Inflammatory macrophage treated with lipopolysaccharide for 1 hour (primary cell): ENCODE measurements at places on chromosomes 13 and 19.
A peak's percentile ranks its signal among the peaks of the same experiment; 100 is the strongest.

DNA sequence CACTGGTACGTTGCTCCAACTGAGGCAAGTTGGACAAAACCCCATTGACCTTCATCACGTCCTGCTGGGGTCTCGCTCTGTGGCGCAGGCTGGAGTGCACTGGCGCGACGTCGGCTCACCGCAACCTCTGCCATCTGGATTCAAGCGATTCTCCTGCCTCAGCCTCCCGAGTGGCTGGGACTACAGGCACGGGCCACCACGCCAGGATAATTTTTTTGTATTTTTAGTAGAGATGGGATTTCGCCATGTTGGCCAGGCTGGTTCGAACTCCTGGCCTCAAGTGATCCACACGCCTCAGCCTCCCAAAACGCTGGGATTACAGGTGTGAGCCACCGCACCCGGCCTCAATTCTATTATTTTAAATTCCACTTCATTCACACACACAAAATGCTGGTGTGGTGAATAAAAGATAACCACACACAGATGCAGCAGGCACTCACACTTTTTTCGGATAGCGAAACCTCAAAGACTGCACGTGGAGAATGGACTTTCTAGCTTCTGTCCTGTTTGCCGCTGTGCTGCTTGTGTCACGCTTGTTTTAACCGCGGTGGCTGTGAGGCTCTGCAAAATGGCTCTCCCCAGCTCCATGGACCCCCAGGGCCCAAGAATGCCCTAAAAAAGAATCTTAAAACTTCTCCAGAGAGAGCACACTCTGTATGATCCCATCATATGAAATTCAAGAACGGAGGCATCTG, 58.4 kb downstream of the COL4A1 start:
- DNase-seq: no peak

- DNase-seq: no peak
Measured at GRCh38 chr19:18414504-18415177, 4.6 kb upstream of the SSBP4 start.

GRCh38 chr13:35557475-35557874, 81.0 kb upstream of the MAB21L1 start:
- DNase-seq: no peak

DNA sequence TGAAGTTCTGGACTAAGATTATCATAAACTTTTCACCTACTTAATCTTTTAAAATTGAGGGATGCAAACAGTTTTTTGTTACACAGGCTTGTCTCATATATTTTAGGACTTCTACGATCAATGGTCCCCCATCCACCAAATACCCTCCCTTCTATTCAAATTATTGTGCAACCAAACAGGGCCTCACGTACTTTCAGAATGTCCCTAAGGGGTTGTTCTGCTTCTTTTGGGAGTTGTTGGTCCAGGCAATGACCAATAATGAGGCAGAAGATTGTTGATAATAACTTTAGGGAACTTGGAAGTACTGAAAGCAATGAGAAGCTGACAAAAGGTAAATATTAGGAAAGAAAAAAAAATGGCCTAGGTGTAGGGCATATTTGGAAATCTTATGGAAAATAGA, 2.9 kb downstream of the DNAJC15 start:
- no peak for DNase-seq

GRCh38 chr13:109545931-109546330, 240.5 kb downstream of the IRS2 start:
- no peak for DNase-seq

DNA sequence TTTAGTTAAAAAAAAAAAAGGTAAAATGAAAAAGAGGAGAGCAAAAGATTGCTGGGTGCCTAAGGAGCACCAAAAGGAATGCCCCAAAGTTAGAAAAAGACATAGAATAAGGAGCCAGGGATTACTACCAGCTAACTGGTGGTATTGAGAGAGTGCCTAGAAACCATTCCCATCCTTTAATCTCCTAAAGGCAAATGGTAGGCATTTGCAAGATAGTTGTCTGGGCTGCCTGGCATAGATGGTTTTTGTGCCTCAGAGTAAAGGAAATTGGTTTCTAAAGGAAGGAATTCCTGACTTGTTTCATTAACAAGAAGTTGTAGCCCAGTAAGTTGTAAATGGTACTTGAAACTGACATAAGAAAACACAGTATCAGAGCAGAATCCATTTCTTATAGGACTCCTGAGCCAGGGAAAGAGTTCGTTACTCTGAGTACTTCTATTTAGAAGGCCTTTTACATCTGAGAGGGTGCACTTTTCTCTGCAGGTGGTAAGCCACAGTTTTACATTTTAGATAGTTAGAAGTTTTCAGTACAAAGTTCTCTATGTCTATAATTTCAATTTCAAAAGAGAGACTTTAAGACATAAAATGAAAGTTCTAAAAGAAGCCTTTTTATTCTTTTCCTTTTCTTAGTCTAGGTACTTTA, 92.6 kb downstream of the OLFM4 start:
- DNase-seq: no peak

- no peak for DNase-seq
Measured at GRCh38 chr19:2575734-2576481, 100.0 kb downstream of the GADD45B start.

GRCh38 chr19:40216013-40216776, 2.0 kb downstream of the TTC9B start:
- DNase-seq: no peak

DNA sequence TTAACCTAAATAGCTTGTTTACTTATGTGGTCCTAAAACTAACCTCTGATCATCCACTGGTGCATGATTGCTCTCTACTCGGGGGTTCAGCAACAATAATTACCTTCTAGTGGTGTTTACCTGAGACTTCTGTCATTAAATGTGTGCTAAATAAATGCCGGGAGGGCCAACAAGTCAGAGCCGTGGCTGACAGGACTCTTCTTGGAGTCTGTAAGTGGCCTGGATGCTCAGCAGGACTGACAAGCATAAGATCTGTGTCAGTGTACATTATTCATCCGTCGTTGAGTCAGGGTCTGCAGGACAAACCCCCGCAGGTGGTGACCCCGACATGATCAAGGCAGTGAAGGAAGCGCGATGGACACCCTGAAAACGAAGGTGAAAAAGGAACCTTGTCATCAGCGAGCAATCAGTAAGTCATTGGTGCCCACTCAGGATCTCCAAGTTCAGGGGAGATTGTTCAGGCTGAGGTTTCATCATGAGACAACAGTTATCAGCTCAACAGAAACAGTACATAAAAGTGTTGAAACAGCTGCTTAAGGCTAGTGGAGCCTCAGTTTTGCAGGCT, 1466.9 kb downstream of the UQCRFS1 start:
- DNase-seq: no peak

DNA sequence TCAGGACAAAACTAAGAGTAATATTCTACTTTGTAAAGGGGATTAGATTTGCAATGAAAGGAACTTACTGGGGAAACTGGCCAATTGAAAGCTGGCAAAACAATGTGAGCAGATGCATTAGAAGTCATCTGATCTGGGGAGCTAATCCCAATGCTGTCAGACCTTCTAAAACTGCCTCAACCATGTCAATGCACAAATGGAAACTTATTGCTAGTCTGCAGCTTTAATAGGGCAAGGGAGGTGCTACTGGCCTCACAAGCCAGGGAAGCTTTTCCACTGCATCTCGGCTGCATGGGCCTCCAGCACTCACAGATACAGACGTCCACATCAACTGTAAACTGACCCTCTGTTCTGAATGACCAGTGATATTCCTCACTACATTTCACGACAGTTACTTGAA, 154.2 kb downstream of the LHFPL6 start:
- no peak for DNase-seq

GRCh38 chr19:40315812-40316470, 30.8 kb upstream of the AKT2 start:
- DNase-seq: no peak

DNA sequence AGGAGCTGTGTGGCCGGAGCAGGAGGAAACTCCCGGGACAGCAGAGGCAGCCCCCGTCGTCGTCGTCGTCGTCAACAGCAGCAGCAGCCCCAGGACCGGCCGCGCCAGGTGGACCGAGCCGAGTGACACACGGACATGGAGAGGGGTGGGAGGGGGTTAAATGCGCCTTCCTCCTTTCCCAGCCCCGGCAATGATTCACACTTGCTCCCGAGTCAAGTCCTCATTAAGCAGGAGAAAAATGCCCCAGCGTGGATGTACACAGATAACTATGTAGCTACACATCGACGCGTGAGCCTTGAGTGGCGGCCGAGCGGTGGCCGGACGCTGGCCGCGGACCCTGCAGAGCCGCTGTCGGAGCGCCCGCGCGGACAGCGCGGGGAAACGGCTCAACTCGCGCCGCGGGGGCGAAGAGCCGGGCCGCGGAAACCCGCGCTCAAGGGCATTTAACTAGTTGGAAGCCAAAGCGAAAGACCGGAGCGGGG, 645 bp downstream of the UBL3 start:
- no peak for DNase-seq

- DNase-seq: no peak
Measured at GRCh38 chr13:47100214-47100853, 203.5 kb upstream of the HTR2A start.

- no peak for DNase-seq
Measured at GRCh38 chr19:49927526-49928264, 1.3 kb upstream of the ATF5 start.

- DNase-seq: no peak
Measured at GRCh38 chr13:110300090-110300815, 6.7 kb downstream of the COL4A1 start.

DNA sequence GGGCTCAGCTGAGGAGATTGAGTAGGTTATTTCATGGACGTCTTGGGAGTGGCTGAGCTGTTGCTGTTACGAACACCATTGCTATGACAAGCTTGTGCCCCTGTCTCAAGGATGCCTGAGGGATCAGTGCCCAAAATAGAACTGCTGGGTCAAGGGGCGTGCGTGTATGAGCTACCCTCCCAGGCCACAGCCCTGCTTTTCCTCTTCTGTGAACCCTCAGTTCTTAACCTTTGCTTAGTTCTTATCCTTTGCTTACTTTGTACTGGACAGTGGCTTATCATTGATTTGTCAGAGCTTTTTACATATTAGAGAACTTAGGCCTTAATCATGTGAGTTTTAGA, 9.0 kb downstream of the ARHGAP45 start:
- no peak for DNase-seq

GRCh38 chr19:18496980-18497256, 25.0 kb downstream of the ELL start:
- no peak for DNase-seq

DNA sequence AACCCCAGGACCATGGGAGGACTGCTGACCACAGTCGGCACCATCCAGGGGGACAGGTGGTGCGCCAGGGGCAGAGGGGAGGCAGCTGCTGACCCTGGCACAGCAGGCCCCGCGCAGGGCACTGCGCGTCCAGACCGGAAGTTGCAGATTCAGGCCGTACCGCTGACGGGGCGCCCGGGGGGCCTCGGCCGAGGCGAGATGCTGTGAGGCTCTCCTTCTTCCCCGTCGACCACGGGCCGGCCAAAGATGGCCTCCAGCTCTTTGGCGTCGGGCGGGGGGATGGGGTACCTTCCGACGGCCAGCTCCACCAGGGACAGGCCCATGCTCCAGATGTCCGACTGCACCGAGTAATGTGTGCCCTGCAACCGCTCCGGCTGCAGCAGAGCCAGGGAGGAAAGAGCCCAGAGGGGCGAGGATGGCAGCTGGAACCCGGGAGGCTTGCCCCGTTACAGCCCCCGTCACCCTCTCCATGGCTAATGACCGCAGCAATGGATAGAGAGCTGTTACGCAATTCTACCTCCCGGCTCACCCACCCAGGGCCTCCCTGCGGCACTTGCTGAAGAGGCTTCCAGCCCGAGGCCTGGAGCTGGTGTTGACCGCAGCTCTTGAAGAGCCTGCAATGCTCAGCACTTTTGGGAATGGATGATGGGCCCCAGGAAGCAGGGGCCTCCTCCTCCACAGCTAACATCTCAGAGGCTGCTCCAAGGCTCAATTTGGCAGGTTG, 24.7 kb downstream of the MAP2K2 start:
- no peak for DNase-seq

DNA sequence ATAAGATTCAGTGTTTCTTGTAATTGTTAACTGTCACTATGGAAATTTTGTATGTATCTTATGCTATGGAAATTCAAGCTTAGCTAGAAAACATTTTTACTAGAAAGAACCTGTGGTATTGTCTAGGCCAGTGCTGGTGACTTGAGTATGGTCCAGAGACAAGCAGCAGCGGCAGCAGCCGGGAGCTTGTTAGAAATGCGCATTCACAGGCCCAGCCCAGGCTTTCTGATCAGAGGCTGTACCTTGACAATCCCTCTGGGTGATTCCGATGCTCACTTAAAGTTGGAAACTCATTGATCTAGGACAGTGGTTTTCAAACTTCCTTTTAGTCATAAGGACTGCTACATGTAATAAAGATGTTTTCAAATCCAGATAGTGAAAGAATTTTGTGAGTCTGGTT, 287.4 kb downstream of the SHISA2 start:
- no peak for DNase-seq

GRCh38 chr19:18417250-18418028, 1.8 kb upstream of the SSBP4 start:
- DNase-seq: peak; percentile 29

DNA sequence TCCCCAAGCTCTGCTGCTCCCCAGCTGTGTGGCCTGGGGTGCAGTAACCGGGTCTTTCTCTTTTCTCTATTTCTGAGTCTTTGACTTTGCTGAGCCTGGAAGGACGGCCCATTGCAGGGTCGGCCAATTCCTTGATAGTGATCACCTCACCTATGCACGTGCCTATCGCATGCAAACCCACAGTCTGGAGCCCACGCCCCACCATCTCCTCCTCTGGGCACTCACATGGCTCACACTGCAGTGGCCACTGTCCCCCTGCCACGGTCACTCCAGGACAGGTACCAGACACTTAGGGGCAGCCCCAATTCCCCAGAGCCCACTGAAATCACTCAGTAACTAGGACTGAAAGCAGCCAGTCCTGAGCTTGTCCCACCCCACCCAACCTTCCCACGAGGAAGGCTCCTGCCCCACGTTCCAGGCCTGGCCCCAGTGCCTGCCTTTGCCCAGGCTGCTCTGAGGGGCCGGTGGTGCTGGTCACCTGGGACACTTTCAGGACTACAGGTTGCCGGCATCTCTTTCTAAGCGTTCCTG, 137.6 kb downstream of the TEX29 start:
- DNase-seq: no peak

DNA sequence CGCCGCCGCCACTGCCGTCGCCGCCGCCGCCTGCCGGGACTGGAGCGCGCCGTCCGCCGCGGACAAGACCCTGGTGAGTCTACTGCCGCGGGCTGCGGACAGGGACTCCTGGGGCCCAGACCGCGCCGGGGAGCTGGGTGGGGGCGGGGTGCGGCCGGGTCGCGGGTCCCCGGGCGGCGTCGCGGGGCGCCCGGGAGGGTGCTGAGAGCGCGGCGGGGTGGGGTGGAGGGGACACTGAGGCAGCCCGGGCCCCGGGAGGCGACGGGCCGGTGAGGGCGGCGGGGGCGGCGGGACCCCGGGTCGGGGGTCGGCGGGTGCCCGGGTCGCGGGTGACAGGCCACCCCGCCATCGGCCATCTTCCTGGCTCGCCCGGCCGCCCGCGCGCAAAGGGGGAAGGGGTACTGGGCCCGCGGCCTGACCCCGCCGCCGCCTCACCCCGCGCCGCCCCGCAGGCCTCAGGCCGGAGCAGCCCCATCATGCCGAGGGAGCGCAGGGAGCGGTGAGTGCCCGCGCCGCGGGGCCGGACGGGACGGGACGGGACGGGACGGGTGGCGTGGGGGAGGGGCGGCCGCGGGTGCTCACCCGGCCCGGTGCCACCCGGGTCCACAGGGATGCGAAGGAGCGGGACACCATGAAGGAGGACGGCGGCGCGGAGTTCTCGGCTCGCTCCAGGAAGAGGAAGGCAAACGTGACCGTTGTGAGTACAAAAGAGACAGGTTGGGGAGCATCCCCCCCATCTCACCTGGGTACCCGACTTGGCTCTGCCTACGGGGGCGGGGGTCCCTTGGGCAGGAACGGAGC, 489 bp downstream of the CCNE1 start:
- no peak for DNase-seq

GRCh38 chr19:6100284-6100915, 9.9 kb downstream of the RFX2 start:
- DNase-seq: peak; percentile 82

GRCh38 chr13:79287939-79288795, 117.9 kb downstream of the RBM26 start:
- DNase-seq: no peak
